ENCODE measurements at places on chromosomes 2 and 18.

DNA sequence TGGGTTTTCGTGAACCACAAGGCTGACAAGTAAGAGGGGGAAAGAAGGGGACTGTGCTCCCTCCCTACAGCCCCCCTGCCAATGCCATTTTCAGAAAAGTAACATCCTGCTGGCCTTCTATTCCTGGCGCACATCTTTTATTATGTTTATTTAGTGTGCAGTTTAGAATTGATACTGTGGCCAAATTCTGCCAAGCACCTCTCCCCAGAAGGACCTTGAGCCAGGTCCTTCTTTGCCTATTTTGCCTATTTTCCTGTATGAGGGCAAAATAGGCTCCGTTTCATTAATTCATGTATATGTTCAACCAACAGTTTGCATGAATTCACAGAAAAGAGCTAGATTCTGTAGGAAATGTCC, 136.0 kb downstream of the MYO3B start:
- DNase-seq = no peak

DNA sequence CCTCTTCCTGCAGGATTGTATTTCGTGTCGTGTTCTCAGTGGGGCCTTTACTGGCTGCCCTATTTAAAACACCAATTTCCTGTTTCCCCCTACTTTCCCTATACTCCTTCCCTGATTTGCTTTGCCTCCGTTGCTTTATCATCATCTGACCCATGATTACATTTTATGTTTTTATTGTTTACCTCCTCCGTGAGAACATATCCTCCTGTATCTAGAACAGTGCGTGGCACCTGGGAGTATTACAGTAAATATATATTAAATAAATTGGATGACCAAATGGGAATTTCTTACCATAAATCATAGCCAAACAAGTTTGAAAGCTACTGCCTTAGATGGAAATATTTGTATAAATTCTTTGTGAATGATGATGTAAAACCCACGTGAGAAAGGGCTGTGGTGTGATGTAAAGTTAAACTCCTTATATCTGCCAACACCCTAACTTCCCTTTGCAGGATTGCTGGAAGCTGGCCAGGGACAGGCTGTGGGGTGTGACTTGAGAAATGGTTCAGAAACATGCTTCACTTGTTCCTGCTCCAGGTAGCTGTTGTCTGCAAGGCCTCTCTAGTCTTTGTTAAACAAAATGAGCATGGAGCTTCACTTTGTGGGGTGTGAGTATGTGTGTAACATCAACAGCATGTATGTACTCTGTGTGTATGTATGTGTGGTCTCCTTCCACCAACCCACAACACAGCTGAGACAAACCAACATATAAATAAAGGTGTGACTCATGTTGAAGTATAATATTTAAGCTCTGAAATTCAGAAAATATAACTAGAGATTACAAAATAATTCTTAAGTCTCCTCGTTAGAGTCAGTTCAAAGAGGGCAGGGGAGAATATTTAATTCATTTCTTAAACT, 40.3 kb downstream of the LHCGR start:
- DNase-seq = no peak

GRCh38 chr18:42414756-42415454, 459.9 kb downstream of the PIK3C3 start:
- no peak for DNase-seq

- no peak for DNase-seq
These were observed 903 bp upstream of the EVX2 start for GRCh38 chr2:176084611-176085119.

DNA sequence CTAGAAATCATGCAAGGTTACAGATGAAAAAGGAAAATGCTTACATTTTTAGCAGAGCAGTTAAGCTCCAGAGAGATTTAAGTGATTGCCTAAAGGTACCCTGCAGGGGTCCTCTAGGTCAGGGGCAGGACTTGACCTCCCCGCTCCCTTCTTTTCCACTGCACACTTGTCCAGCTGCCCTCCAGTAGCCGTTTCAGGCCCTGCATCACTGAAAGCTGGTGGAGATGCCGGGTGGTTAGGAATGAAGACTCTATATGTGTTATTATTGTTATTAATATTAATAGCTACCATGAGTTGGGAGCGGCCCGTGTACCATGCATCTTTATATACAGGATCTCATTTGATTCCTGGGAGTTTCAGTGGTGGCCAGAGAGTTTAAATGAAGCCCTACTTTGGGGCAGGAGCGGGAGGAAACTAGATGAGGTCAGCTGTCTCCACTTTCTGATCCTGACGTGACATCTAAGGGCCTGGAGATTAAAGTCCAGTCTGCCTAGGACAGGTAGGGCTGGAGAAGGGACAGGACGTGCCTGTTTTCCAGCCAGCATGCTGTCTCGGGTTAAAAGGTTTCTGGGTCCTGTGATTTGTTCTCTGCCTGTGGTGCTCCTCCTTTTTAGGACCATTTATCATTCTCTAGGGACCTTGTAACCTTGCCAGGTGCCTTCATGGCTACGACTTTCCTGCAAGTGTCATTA, 2.1 kb downstream of the TMEM37 start:
- no peak for DNase-seq
